ENCODE measurements at places on chromosomes 5 and 9.
A peak's percentile ranks its signal among the peaks of the same experiment; 100 is the strongest.

DNA sequence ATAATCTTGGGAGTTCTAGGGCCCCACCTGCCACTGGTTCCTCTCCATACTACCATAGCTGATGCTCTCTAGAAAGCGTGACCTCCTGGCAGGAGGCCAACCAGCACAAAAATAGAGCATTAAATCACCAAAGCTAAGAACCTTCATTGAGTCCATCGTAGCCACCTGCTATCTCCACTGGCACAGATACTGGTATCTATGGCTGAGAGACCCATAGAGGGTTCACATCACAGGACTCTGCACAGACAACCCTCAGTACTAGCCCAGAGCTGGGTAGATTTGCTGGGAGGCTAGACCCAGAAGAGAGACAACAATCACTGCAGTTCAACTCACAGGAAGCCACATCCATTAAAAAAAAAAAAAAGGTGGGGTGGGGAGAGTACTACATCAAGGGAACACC lies 509.1 kb downstream of the DTWD2 start:
- no peak for DNase-seq

GRCh38 chr9:27303219-27303618 lies 6.3 kb upstream of the EQTN start:
- no peak for DNase-seq

- no peak for DNase-seq
These were observed 22.0 kb downstream of the FREM1 start for GRCh38 chr9:14888272-14888671.

DNA sequence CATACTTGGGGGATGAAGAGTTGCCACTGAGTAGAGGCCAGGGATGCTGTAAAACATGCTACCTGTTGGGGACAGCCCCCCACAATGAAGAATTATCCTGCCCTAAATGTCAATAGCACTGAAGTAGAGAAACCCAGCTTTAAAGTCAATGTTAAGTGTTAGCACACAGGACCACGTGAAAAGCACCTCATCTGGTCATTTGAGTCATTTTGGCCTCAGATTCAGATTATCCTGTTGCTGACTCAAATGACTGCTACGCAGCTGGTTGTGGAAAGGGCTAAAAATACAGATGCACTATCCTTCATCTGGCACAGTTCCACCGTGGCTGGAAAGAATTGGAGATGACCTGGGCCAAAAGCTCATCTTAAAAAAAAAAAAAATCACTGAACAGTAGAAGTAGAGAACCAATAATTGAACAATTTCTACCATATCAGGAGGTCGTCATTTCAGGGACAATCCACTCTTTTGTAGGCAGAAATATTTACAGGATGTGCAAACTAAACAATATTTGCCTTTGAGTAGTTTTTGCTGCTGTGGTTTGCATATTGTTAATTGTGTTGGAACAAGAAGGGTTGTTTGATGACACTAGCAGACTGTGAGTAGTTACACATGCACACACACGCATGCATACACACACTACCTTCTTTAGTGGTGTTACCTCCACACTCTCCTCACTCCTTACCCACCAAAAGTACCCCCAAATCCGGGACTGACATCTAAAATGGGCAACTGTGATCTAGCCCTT lies 195.3 kb upstream of the KLF9 start:
- DNase-seq: no peak

DNA sequence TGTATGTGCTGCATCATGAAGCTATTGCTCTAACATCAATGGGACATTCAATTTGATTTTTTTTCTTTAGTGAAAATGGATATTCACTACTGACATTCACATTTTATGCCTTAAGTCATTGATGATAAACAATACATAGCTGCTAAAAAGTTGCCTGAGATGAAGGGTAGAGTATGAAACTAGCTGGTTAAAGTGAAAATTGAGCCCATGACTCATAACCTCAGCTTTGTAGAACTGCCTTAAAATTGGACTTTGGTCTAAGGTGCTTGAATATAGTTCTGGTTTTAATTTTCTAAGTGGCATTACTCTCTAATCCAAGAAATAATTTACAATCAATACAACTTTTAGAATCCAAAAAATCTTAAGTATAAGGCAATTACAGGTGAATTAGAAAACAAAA lies 740.4 kb upstream of the RIOK2 start:
- no peak for DNase-seq

DNA sequence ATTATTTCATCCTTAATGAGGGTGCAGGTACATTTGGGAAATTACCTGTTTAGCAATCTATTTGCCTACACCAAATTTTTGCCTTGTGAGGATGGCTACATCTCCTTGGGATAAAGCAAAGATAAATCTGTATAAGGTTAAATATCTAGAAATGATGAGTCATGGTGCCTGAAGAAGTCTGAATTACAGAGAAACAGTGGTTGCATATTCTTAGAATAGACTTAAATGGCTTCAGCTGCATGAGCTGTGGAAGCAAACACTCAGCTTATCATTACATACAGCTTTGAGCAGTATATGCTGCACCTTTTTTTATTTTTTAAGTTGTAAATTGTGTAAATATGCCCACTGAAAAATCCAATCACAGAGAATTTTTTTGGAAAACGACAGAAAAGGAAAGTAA lies 153.5 kb downstream of the RAPGEF6 start:
- no peak for DNase-seq

- DNase-seq: no peak
These were observed 84.1 kb downstream of the MAP1B start for GRCh38 chr5:72191404-72191803.

DNA sequence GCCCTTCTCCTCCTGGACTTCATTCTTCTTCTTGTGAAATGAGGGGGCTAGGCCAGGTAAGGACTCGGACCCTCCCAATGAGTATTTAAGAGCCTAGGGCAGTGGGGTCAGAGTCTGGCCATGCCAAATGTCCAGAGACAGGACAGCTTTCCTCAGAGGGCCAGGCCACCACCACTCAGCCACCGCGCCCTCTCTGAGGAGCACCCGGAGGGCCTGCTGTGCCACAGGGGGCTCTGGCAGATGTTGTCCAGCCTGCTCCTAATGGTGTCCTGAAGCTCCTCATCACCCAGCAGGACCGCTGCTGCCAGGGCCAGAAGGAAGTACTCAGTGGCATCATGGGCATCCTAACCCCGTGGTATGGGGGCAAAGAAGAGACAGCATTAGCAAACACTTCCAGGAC lies 58.3 kb downstream of the SH3TC2 start:
- DNase-seq: no peak

- DNase-seq: no peak
These were observed 21.1 kb upstream of the CPEB4 start for GRCh38 chr5:173866858-173867679.

GRCh38 chr9:98515506-98516204 lies 193.1 kb downstream of the GABBR2 start:
- DNase-seq: no peak

- no peak for DNase-seq
These were observed 37.2 kb upstream of the F2RL2 start for GRCh38 chr5:76660360-76660759.

- no peak for DNase-seq
These were observed 20.9 kb downstream of the ZBED3 start for GRCh38 chr5:77066184-77066583.

DNA sequence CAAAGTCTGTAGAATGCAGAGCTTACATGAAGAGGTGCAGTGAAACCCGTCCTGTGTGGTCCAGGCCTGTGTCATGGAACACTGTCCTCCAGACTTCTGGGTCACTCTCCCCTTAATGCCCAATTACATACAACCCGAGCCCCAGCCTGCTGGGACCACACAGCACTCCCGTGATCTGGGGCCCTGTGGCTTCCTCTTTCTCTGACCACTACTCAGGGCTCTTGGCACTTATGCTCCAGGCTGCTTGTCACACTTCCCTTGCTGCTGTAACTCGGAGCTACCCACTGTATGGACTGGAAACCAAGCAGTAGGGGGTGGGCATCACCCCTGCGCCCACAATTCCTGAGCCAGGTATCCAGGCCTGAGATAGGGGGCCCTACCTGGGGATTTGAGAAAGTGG lies 10.3 kb upstream of the IL3 start:
- DNase-seq: peak; percentile 83

GRCh38 chr5:9174446-9174845 lies 371.4 kb downstream of the SEMA5A start:
- no peak for DNase-seq

GRCh38 chr9:98902925-98903324 lies 40.8 kb upstream of the COL15A1 start:
- no peak for DNase-seq

DNA sequence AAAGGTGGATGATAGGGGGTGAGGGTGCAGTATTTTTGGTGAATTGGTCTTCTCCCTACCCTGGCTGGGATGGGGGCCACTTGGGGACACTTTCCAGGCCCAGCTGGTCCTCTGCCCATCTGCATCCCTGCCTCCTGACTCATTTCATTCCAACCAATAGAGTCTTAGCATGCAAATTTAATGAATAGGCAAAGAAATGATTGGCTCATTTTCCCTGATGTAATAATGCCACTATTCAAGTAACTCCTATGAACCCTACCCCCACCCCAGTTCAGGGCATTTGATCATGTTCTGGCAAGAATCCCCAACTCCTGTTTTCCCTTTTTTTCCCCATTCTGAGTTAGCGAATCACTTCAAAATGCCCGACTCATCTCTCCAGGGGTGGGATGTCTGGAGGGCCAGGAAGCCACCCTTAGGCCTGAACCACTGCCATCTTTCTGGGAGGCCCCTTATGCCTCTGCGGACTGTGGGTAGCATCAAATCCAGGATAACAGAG lies 56.7 kb downstream of the PCDH1 start:
- no peak for DNase-seq

GRCh38 chr5:178464431-178465048 lies 125.7 kb downstream of the COL23A1 start:
- no peak for DNase-seq

DNA sequence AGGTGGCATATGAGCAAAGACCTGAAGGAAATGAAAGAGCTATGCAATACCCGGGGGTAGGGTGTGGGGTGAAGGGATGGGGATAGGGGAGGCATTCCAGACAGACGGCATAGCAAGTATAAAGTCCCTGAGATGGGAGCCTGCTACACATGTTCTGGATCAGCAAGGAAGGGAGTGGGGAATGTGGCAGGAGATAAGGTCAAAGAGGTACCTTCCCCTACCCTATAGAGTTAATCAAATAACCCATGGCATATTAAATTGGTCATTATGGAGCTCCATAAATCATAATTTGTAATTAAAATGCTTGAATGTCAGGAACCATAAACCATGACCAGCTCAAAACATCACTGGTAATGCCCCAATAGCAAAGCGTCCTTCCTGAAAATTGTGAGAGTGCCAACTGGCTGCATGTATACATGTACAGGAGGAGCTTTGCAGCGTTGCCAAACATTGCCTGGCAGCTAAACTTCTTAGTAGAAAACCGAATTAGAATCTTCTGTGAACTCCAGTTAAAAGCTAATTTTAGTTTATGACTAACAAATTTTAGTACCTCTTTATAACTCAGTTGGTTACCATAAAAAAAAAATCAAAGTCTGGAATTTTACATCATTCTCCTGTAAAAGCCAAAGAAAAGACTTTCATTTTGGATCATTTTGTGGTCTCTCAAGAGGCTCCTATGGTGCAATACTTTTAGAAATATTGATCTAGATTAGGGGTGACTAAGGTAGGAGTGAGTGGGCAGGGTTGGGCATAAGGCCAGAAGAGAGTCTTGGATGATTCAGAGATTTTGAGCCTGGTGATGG lies 4.7 kb downstream of the DNAI1 start:
- DNase-seq: no peak

- DNase-seq: peak; percentile 79
These were observed 688 bp downstream of the CNTLN start for GRCh38 chr9:17135295-17136160.

DNA sequence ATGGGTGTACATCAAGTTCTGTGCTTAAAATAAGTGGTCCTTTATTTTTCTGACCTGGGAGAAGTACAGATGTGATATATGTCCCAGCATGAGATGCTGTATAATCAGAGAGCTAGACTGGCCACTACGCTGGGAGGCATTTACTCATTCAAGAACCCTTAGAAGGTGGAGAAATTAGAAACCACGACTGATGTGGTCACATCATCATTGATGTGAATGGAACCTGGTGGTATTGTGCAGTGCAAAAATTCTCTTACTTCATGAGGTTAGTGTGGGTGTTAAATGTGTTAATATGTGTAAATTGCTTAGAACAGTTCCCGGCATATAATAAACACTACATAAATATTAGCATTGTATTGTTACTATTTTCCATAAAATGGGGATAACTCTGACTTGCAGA lies 69.5 kb upstream of the CKMT2 start:
- no peak for DNase-seq

GRCh38 chr5:75199946-75200345 lies 36.7 kb downstream of the ANKRD31 start:
- no peak for DNase-seq

DNA sequence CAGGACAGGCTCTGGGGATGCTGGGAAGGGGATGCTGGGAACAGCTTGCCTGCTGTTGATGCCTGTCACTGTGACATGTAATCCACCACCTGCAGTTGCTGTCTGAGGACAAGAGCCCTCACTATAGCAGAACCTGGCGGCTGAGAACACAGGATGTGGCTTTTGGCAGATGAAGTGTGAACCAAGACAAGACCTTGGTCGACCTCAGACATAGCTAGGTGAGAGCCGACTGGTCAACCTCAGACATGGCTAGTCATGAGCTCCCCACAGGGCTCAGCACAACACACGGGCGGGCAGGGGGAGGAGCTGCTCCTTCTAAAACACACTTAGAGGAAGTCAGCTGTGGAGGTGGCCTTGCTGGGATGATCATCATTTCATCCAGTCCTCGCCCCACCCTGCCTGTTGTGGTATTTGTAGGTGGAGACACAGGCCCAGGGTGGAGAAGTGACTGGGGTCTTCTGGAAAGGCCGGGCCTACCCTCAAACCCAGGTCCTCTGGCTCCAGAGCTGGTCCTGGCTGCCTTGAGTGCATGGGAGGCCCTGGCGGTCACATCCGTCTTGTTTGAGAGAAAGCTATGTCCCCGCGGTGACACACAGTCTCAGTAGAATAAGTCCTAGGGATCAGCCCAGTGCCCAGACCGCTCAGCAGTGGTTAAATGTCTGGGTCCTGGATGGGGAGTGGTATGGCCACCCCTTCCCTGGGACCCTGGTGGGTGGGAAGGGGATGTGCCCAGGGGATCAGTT lies 6.1 kb downstream of the SUSD3 start:
- DNase-seq: no peak

- DNase-seq: no peak
These were observed 107.0 kb downstream of the NR6A1 start for GRCh38 chr9:124664143-124664542.

DNA sequence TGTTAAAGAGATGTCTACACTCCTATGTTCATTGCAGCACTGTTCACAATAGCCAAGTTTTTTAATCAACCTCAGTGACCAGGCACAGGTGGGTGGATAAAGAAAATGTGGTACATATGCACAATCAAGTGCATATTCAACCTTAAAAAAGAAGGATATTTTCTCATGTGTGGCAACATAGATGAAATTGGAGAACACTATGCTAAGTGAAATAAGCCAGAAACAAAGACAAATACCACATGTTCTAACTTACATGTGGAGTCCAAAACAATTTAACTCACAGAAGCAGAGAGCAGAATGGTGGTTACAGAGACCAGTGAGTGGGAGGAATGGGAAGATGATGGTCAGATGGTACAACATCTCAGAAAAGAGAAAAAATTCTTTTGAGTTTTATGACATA lies 31.8 kb downstream of the ANXA1 start:
- no peak for DNase-seq

Measured in posterior vena cava (tissue), 2 donors.